K562 (cell line): ENCODE measurements at places on chromosomes 6 and 20. TPM values are rescaled to one million over a fixed set of nuclear protein-coding genes. Genes with fewer than 3 reads are reported as not detected.

DNA sequence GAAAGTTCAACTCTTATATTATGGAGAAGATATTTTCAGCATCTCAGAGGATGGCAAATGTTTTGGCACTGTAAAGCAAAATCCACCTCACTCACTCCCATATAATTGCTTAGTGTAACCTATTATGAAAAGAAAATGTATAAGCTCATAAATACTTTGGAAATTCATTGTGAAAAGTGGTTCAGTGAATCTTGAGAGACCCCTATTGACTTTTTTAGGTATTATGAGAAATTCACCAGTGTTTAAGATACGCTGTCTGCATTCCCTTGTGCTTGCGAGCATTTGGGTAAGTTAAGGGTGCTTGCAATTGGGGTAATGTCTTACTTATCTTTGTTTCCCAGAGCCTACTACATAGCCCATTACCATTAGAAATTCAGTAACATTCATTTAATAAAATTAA, 66.3 kb upstream of the BMP5 start:
- H3K27me3 ChIP-seq = no peaks in the 10 kb centered on the region
- H3K27ac ChIP-seq = no peak overlapping the region
- no peaks in the 10 kb centered on the region for H3K36me3 ChIP-seq
- no peaks in the 10 kb centered on the region for H3K4me1 ChIP-seq

- H3K27ac ChIP-seq = no peak overlapping the region
- no peaks in the 10 kb centered on the region for H3K4me1 ChIP-seq
- no peaks in the 10 kb centered on the region for H3K27me3 ChIP-seq
- no peaks in the 10 kb centered on the region for H3K36me3 ChIP-seq
- no peak for DNase-seq
Measured at GRCh38 chr20:8476021-8476420, 344.0 kb downstream of the PLCB1 start.

DNA sequence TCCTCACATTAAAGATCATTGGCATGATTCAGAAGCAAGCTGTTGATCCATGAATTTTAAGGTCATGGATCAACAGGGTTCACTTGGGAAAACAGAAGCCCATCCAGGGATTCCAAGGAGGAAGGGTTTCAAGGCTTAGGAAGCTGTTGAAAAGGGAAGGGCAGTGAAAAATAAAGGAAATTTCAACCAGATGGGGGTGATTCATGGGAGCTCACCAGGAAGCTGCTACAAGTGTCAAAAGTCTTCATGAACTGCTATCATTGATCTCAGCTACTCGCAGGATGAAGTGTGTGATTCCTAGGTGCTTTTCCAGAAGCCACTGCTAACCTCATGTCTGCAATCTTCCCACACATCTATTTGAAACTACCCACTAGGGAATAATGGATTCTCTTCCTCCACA, 26.2 kb downstream of the ADTRP start:
- DNase-seq = no peak
- H3K27ac ChIP-seq = no peak overlapping the region
- no peaks in the 10 kb centered on the region for H3K36me3 ChIP-seq
- H3K27me3 ChIP-seq = no peaks in the 10 kb centered on the region
- no peak overlapping the region for H3K4me3 ChIP-seq

GRCh38 chr6:99589290-99589672, 17.4 kb upstream of the PRDM13 start:
- H3K27me3 ChIP-seq = peaks cover 37% of the 10 kb centered on the region
- no peaks in the 10 kb centered on the region for H3K36me3 ChIP-seq
- no peak for DNase-seq
- H3K4me1 ChIP-seq = peaks cover 21% of the 10 kb centered on the region

WRNIP1 gene
- 43.6 and 48.6 TPM in 2 replicates for total RNA-seq

DNA sequence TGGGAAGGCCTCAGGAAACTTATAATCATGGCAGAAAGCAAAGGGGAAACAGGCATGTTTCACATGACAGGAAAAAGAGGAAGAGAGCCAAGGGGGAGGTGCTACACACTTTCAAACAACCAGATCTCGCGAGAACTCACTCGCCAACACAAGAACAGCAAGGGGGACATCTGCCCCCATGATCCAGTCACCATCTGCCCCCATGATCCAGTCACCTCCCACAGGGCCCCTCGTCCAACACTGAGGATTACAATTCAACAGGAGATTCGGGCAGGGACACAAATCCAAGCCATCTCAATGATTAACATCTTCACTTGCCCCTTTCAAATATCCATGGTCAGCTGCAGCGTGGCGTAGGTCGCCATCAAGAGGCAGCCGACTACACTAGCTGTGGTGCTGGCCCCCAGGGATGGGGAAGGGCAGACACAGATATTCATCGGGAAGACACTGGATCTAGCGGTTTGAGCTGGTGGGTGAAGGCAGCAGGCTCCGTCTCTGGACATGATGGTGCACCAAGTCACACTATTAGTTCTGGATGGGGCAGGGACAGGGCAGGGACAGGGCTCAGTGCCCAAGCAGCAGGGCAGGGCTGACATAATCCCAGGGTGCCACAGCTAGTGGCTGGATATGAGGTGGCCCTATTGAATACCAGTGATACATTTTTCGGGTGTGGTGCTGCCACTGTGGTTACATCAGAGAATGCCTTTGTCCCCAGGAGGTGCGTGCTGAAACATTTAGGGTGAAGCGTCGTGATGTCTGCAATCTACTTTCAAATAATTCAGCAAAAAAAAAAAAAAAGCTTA, 31.6 kb downstream of the TUBB2B start:
- H3K27ac ChIP-seq = peak overlapping the region; percentile 65
- H3K36me3 ChIP-seq = no peaks in the 10 kb centered on the region
- H3K4me1 ChIP-seq = peaks cover 11% of the 10 kb centered on the region
- peak; percentile 61 for DNase-seq
- H3K27me3 ChIP-seq = no peaks in the 10 kb centered on the region
- H3K4me3 ChIP-seq = peak overlapping the region; percentile 27

- H3K27ac ChIP-seq = no peak overlapping the region
- H3K36me3 ChIP-seq = no peaks in the 10 kb centered on the region
- no peaks in the 10 kb centered on the region for H3K4me1 ChIP-seq
- no peak overlapping the region for H3K4me3 ChIP-seq
- DNase-seq = no peak
Measured at GRCh38 chr20:48459722-48460395, 367.9 kb downstream of the PREX1 start.

DNA sequence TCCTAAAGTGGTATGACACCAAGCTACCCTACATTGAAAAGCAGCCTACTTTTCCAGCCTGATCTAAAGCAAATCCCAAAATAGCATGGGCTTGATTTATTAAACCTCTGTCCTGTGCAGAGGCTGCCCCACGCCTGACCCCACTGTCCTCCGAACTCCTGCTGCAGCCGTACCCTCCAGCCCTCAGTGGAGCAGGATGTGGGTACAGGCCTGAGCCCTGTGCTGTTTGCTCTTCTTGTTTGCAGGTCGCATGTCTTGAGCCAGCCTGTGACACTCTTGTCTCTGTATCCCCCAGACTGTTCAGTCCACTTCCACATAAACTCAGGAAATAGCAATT, 61.2 kb downstream of the RPP40 start:
- no peaks in the 10 kb centered on the region for H3K27me3 ChIP-seq
- H3K36me3 ChIP-seq = peaks cover 28% of the 10 kb centered on the region
- H3K4me3 ChIP-seq = no peak overlapping the region
- no peak overlapping the region; the same call in 2 of the 3 replicates for H3K27ac ChIP-seq

- H3K27me3 ChIP-seq = peaks cover 9% of the 10 kb centered on the region
- DNase-seq = no peak
- peaks cover 11% of the 10 kb centered on the region for H3K4me1 ChIP-seq
- no peak overlapping the region; the same call in 2 of the 3 replicates for H3K27ac ChIP-seq
- H3K4me3 ChIP-seq = no peak overlapping the region
Measured at GRCh38 chr6:41326092-41326491, 9.3 kb upstream of the NCR2 start.

GRCh38 chr6:118313208-118313607, 234.9 kb upstream of the PLN start:
- no peaks in the 10 kb centered on the region for H3K4me1 ChIP-seq
- no peak overlapping the region for H3K4me3 ChIP-seq
- no peaks in the 10 kb centered on the region; the same call in 2 of the 3 replicates for H3K27me3 ChIP-seq
- DNase-seq = no peak

DNA sequence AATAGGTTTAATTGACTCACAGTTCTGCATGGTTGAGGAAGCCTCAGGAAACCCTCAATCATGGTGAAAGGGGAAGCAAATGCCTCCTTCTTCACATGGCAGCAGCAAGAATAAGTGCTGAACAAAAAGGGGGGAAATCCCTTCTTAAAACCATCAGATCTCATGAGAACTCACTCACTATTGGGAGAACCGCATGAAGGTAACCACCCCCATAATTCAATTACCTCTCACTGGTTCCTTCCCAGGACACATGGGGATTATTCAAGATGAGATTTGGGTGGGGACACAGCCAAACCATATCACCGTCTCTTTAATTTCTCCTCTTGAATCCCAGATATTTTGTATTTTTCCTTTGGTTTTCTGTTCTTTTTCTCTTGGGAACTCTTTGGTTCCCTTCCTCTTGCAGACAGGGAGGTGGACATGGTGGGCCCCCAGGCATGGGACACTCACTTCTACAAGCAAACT, 223.6 kb downstream of the TBXT start:
- no peaks in the 10 kb centered on the region for H3K36me3 ChIP-seq
- no peak overlapping the region for H3K4me3 ChIP-seq

SALL4 gene
- total RNA-seq = 0.07 and 0.11 TPM in 2 replicates

ZC2HC1B gene
- total RNA-seq = not detected in 2 replicates

DNA sequence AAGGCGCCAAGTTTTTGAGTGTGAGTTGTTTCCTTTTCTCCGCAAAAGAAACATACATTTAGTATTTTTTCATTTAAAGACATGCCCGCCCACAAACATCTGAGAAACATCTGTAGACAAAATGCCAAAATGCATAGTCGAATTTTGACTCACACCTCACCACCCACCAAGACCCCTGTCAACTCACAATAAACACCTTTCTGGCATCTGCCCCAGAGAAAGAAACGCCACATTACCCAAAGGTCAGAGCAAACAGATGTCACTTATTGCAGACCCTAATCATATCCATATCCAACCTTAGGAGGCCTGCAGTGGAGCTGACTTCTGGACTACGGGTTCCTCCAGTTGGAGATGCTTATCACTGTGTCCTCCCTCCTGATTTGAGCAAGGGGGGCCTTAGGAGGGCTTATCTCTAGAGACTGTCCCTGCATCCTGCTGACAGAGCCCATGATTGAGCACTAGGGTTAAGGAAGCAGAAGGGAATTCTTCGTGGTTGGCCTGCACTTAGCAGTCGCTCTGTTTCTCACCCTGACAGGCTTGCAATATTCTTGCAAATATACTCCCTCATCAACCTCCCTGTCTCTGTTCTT, 90.5 kb upstream of the TBX18 start:
- DNase-seq = no peak
- no peaks in the 10 kb centered on the region for H3K27me3 ChIP-seq
- no peaks in the 10 kb centered on the region for H3K36me3 ChIP-seq
- no peak overlapping the region for H3K4me3 ChIP-seq
- no peaks in the 10 kb centered on the region for H3K4me1 ChIP-seq
- no peak overlapping the region for H3K27ac ChIP-seq

PLN gene
- total RNA-seq = 0.09 TPM in 1 of 2 replicates, not detected in the other

EYS gene
- 0.13 TPM in 2 replicates for total RNA-seq

DNA sequence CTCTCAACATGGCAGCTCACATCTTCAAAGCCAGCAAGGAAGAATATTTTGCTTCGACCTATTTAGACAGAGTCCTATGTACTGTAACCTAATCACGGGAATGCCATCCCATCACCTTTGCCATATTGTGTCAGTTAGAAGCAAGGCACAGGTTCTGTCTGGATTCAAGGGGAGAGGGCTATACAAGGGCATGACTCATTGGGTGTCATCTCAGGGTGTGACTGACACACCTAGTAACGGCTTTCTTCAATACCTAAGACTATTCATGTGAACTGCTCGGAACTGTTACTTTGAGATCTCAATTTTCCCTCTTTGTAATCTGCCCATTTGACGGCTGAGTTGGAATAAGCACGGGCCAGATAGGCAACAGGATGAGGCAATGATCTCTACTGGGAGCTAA, 135.6 kb upstream of the HDGFL1 start:
- no peaks in the 10 kb centered on the region for H3K36me3 ChIP-seq
- no peaks in the 10 kb centered on the region for H3K27me3 ChIP-seq
- no peak for DNase-seq
- no peak overlapping the region for H3K4me3 ChIP-seq
- H3K27ac ChIP-seq = no peak overlapping the region

PSORS1C2 gene
- total RNA-seq = not detected in 2 replicates
